ENCODE measurements at places on chromosomes 3 and 15.

- DNase-seq: no peak
Measured at GRCh38 chr3:11134794-11135193, 19.5 kb upstream of the HRH1 start.

DNA sequence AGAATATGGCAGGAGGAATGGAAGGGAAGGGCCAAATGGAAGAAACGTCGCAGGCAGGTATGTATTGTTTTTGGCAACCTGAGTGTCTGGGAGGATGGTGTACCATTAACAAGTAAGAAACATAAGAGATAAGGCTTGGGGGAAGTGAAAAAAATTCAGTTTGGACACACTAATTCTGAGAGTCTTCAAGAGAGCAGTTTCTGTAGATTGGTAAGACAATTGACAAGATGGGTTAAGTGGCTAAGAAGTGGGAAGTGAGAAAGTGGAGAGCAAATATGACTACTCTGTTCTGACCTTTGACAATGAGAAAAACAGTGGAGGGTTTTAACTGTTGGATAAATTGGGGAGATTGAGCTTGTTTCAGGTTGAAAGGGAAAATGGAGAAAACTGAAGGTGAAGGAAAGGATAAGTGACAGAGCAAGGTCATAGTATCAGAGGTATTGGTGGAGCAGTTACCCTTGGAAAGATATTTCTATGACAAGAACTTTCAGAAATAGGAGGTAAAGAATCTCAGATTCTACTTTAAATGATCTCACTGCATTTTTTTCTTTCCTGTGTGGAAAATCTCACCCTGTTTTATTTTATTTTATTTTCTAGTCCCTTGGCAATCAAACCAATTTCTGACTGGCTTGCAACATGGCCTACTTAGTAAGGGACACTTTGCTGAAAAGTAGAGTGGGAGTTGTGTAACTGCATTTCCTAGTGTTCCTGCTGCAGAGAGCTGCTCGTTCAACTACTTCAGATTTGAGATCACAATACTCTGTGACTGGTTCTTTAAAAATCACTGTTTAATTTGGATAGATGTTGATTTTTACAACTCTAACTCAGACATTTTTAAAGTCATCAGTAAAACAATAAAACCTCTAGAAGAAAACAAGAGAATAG is 23.1 kb upstream of the GABPB1 start:
- no peak for DNase-seq

DNA sequence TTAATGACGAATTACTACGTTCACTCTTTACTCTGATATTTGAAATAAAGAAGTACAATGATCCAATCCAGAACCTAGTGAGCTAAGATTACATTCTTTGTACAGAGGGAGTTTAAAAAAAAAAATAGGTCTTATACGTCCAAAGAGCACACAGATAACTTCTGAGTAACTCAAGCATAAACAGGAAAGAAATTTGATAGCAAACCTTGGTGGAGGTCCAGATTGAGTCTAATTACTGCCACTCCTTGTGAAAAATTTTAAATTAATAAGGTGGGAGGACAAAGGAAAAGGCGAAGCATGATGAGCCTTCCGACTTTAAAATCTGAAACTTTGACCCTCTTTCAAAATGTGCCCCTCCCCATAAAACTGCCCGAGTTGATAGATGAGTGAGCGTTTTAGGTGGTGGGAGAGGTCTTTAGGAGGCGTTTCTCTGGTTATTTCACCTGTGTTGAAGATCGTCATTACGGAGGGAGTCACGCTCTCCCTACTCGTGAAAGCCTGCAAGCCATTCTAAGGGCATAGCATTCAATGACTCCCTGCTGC is 127.0 kb upstream of the ROBO2 start:
- DNase-seq: no peak

GRCh38 chr3:197001106-197001971 is 28.3 kb downstream of the MELTF start:
- DNase-seq: no peak

- no peak for DNase-seq
Measured at GRCh38 chr15:60787837-60788691, 309.1 kb upstream of the ICE2 start.

- DNase-seq: no peak
Measured at GRCh38 chr15:90035095-90035839, 34.1 kb downstream of the ZNF710 start.

DNA sequence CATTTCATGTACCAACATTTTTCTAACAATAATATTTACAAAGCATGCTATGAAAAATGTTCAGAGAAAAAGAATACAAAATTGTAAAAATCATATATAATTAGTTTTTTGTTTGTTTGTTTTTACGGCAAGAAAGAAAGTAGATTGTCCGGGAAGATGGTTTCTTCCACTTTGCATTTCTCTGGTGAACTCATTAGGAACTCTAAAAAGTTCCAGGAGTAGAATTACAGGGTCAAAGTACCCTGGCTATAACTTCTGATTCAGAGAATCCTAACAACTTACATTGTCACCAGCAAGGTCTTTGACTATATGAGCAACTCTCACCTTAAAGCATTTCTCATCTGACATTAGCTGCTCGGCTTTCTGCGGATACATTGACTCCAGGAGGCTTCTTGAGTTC is 196.7 kb downstream of the PDE8A start:
- DNase-seq: no peak

DNA sequence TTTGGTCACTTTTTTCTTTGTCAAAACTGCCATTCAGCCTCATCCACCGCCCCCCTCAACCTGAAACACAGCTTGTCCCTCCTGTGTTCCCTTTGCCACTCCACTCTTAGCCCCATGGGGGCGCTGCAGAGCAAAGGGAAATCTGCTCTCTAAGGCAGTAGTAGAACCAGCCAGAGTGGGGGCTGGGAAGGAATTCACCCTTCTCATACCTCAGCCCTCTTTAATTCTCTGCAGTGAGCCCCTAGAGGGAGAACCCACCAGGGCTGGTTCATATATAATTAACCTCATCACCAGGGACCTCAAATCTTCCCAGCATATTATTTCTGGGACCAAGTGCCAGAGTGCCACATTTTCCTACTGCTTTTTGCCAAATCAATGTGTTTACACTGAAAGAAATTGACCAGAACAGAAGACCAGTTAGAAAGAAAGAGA is 2.8 kb upstream of the BCL6 start:
- peak; percentile 81 for DNase-seq

Measured in caudate nucleus (tissue), 63 donors.